Trophoblast cell (in vitro differentiated cells and primary cell): ENCODE measurements at places on chromosomes 4 and X.

GRCh38 chr4:145319751-145320150 lies 139.4 kb upstream of the OTUD4 start:
- no peak overlapping the region for H3K4me3 ChIP-seq
- H3K27ac ChIP-seq = no peak overlapping the region
- H3K4me1 ChIP-seq = no peaks in the 10 kb centered on the region
- H3K27me3 ChIP-seq = no peaks in the 10 kb centered on the region
- H3K36me3 ChIP-seq = no peaks in the 10 kb centered on the region

DNA sequence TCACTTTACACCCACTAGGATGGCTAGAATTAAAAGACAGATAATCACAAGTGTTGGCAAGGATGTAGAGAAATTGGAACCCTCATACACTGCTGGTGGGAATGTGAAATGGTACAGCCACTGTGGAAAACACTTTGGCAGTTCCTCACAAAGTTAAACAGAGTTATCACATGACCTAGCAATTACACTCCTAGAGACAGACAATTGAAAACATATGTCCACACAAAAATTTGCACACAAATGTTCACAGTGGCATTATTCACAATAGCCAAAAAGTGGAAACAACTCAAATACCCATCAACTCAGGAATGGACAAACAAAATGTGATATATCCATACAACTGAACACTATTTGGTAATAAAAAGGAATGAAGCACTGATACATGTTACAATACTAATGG lies 5.7 kb downstream of the ZNF280C start:
- no peaks in the 10 kb centered on the region for H3K27me3 ChIP-seq
- no peak for DNase-seq
- H3K36me3 ChIP-seq = no peaks in the 10 kb centered on the region
- H3K4me3 ChIP-seq = no peak overlapping the region
- no peak overlapping the region for H3K27ac ChIP-seq

DNA sequence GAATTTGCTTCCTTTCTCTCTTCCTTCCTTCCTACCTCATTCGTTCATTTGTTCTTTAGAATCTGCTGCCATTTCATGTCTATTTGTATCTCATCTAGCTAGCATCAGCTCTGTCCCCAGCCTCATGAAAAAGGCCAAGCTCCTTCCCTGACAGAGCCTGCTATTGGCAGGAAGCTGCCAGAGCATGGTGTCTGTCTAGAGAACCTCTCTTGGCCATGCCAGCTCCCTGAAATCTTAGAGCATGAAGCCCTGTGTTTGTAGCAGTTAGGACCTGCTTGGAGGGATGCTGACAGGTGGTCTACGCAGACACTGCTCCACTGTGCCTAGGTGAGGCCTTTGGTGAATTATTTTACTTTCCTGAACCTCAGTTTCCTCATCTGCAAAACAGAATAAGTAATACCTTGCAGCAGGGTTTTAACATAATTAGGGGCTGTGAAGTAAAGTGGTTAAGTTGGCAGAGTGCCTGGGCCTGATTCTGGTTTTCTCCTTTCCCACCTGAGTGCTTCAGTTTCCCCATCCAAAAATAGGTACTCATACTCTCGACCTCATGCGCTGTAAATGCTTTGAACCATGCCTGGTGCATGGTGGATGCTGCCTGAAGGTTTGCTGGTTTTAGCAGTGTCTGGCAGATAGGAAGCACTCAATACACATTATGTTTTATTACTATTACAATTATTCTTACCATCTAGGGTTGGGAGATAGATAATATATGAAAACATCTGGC lies 4.7 kb downstream of the PTTG2 start:
- H3K36me3 ChIP-seq = no peaks in the 10 kb centered on the region
- DNase-seq = no peak
- H3K27ac ChIP-seq = no peak overlapping the region
- H3K27me3 ChIP-seq = no peaks in the 10 kb centered on the region
- peaks cover 6% of the 10 kb centered on the region for H3K4me1 ChIP-seq

DNA sequence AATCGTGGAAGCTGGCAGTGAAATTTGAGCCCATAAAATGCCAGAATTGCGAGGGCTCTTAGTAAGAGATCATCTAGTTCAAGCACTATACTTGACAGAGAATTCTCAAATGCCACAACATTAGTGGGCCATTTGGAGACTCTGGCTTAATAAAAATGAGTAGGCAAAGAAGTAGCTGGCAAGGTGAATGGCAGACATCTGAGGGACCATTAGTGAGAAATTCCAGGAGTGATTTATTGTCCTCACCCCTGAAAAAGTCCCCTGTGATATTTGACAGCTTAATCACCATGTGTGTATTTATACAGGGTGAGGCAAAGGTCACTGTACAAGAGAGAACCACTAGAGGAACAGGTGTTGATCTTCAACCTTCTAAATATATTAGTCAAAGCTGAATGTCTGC lies 207.5 kb downstream of the CHRDL1 start:
- DNase-seq = no peak
- H3K4me1 ChIP-seq = no peaks in the 10 kb centered on the region
- no peaks in the 10 kb centered on the region for H3K27me3 ChIP-seq
- H3K36me3 ChIP-seq = no peaks in the 10 kb centered on the region
- H3K27ac ChIP-seq = no peak overlapping the region
- H3K4me3 ChIP-seq = no peak overlapping the region

- no peaks in the 10 kb centered on the region for H3K4me1 ChIP-seq
- no peak overlapping the region for H3K27ac ChIP-seq
- no peak overlapping the region for H3K4me3 ChIP-seq
- H3K36me3 ChIP-seq = no peaks in the 10 kb centered on the region
Measured at GRCh38 chr4:36255577-36255976, 11.3 kb upstream of the ARAP2 start.

GRCh38 chrX:40411340-40412111 lies 169.2 kb upstream of the ATP6AP2 start:
- peaks cover 9% of the 10 kb centered on the region for H3K4me1 ChIP-seq
- no peaks in the 10 kb centered on the region for H3K27me3 ChIP-seq
- H3K4me3 ChIP-seq = no peak overlapping the region
- H3K27ac ChIP-seq = no peak overlapping the region
- no peak for DNase-seq
- no peaks in the 10 kb centered on the region for H3K36me3 ChIP-seq

GRCh38 chr4:140247237-140247636 lies 93.3 kb upstream of the MAML3 start:
- peak; percentile 46 for DNase-seq
- H3K4me1 ChIP-seq = peaks cover 18% of the 10 kb centered on the region
- no peak overlapping the region for H3K4me3 ChIP-seq
- no peaks in the 10 kb centered on the region for H3K36me3 ChIP-seq
- no peak overlapping the region for H3K27ac ChIP-seq

- DNase-seq = no peak
- no peaks in the 10 kb centered on the region for H3K36me3 ChIP-seq
- H3K27ac ChIP-seq = no peak overlapping the region
- no peak overlapping the region for H3K4me3 ChIP-seq
- H3K4me1 ChIP-seq = no peaks in the 10 kb centered on the region
Measured at GRCh38 chrX:31233941-31234496, 162.2 kb upstream of the FTHL17 start.

DNA sequence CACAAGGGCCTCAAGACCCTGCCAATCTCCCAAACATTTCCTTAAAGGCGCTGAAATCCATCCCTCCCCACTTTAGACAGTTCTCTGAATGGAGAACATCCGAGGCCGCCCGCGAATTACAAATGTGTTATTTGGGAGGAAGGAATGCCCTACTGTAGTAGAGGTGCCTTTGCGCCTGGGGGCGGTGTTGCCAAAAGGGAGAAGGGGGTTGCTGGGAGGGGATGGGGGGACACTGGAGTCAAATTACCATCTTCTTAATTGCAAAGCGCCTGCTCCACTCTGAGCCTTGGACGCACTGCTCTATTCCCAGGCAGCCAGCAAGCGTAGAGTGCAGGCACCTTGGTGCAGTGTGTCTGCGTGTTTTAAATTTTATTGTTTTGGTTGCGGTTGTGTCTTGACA lies 2.7 kb downstream of the TMEM255A start:
- no peak overlapping the region for H3K4me3 ChIP-seq
- no peak overlapping the region for H3K27ac ChIP-seq
- H3K27me3 ChIP-seq = peaks cover 19% of the 10 kb centered on the region
- no peak for DNase-seq
- peaks cover 16% of the 10 kb centered on the region for H3K4me1 ChIP-seq
- no peaks in the 10 kb centered on the region for H3K36me3 ChIP-seq

DNA sequence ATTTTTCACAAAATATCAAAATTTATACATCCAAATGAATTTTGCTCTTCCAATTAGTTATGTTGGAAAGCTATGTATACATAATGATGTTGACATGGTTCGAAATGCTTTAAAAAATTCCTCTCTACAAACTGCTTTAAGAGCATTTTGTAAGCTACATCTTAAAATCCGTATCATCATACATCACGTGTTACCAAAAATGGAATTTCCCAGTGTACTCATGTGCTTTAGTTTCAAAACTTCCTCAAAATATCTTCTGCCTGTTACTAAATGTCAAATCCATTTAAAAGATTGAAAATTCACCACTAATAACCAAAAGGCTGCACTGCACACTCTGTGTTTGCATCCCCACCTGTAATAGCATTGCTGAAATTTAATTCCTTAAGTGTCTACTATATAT lies 87.9 kb downstream of the WDFY3 start:
- peaks cover 4% of the 10 kb centered on the region for H3K36me3 ChIP-seq
- peak; percentile 54 for DNase-seq
- H3K4me3 ChIP-seq = no peak overlapping the region
- H3K27ac ChIP-seq = no peak overlapping the region

DNA sequence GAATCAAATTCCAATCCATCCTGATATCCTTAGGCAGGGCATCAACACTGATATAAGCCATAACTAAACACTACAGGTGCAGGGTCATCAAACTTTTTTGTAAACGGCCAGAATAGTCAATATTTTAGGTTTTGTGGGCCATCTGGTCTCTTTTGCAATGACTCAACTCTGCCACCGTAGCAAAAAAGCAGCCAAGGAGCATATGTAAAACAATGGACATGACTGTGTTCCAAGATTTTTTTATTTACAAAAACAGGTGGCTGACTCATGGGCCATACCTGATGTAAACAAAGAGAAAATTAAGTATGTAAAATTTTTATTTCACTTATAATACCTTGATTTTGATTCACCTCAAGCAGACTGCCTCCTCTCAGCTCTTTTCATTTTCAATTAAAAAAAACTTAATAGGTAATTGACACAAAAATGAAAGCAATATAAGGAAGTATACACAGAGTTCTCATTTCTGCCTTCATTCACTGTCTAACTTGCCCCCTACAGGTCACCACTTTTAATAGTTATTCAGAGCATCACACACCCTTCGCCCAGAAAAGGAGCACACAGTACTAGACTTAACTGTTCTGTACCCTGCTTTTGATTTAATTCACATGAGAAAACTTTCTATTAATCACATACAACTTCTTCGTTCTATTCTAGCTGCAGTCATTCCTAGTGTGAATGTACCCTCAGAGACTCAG lies 35.3 kb upstream of the GPM6B start:
- H3K4me3 ChIP-seq = no peak overlapping the region
- no peaks in the 10 kb centered on the region for H3K4me1 ChIP-seq
- H3K36me3 ChIP-seq = no peaks in the 10 kb centered on the region
- no peaks in the 10 kb centered on the region for H3K27me3 ChIP-seq
- no peak for DNase-seq

DNA sequence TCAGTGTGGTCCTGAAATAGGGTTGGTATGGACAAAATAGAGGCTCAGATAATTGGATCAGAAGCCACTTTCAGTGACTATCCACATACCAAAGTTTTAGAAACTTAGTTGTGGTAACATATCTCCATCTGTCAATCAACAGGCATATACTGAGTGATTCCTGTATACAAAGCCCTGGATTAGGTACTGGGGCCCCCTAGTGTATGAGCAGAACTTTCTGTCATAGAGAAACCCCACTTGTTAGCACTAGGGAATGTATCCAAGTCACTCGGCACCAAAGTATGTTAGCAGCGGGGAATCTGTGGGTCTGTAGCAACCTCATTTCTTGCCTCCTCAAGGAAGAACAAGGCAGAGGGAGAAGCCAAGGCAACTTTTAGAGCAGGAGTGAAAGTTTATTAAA lies 50.7 kb downstream of the MAP7D3 start:
- no peak overlapping the region for H3K4me3 ChIP-seq
- DNase-seq = no peak
- no peaks in the 10 kb centered on the region for H3K4me1 ChIP-seq
- no peaks in the 10 kb centered on the region for H3K27me3 ChIP-seq
- H3K27ac ChIP-seq = no peak overlapping the region
- H3K36me3 ChIP-seq = no peaks in the 10 kb centered on the region

GRCh38 chrX:57915680-57916079 lies 5.4 kb upstream of the ZXDA start:
- no peak overlapping the region for H3K27ac ChIP-seq
- no peaks in the 10 kb centered on the region for H3K4me1 ChIP-seq
- no peak for DNase-seq
- no peak overlapping the region for H3K4me3 ChIP-seq

DNA sequence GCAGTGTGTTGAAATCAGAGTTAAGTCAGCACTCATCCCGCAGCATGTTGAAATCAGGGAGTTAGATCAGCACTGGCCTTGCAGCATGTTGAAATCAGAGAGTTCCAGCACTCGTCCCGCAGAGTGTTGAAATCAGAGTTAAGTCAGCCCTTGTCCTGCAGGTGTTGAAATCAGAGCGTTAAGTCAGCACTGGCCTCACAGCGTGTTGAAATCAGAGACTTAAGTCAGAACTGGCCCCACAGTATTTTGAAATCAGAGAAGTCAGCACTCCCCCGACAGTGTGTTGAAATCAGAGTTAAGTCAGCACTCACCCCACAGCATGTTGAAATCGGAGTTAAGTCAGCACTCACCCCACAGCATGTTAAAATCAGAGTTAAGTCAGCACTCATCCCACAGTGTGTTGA lies 10.9 kb upstream of the UVSSA start:
- H3K36me3 ChIP-seq = peaks cover 82% of the 10 kb centered on the region
- no peak overlapping the region for H3K27ac ChIP-seq
- H3K4me3 ChIP-seq = no peak overlapping the region

GRCh38 chr4:180493299-180493698 lies 1749.9 kb upstream of the TENM3 start:
- no peak overlapping the region for H3K27ac ChIP-seq
- no peaks in the 10 kb centered on the region for H3K36me3 ChIP-seq
- no peak for DNase-seq
- no peak overlapping the region for H3K4me3 ChIP-seq
- H3K27me3 ChIP-seq = no peaks in the 10 kb centered on the region
- H3K4me1 ChIP-seq = no peaks in the 10 kb centered on the region

- H3K4me3 ChIP-seq = no peak overlapping the region
- no peak overlapping the region for H3K27ac ChIP-seq
- H3K4me1 ChIP-seq = no peaks in the 10 kb centered on the region
Measured at GRCh38 chrX:70352496-70352895, 62.6 kb downstream of the KIF4A start.

GRCh38 chrX:101957174-101957573 lies 25.3 kb upstream of the ZMAT1 start:
- DNase-seq = no peak
- H3K4me3 ChIP-seq = no peak overlapping the region
- no peak overlapping the region for H3K27ac ChIP-seq
- H3K27me3 ChIP-seq = no peaks in the 10 kb centered on the region
- no peaks in the 10 kb centered on the region for H3K36me3 ChIP-seq
- H3K4me1 ChIP-seq = no peaks in the 10 kb centered on the region

GRCh38 chr4:8340781-8341241 lies 71.3 kb downstream of the HTRA3 start:
- no peaks in the 10 kb centered on the region for H3K27me3 ChIP-seq
- DNase-seq = no peak
- H3K4me1 ChIP-seq = peaks cover 7% of the 10 kb centered on the region
- no peak overlapping the region for H3K27ac ChIP-seq
- no peaks in the 10 kb centered on the region for H3K36me3 ChIP-seq
